ENCODE measurements at places on chromosomes 16 and 17. TPM values are rescaled to one million over a fixed set of nuclear protein-coding genes. Genes with fewer than 3 reads are reported as not detected.
A peak's percentile ranks its signal among the peaks of the same experiment; 100 is the strongest.

CASKIN1 gene
- 2.4 TPM for total RNA-seq

HBM gene
- not detected for total RNA-seq

ADAD2 gene
- total RNA-seq = not detected

HOXB6 gene
- total RNA-seq = not detected

SPOP gene
- 68.6 TPM for total RNA-seq

SMPD3 gene
- total RNA-seq = not detected

EIF4A3 gene
- 85.7 TPM for total RNA-seq

CFAP97D1 gene
- not detected for total RNA-seq

- H3K4me1 ChIP-seq = peaks cover 56% of the 10 kb centered on the region
- H3K27ac ChIP-seq = peak overlapping the region; percentile 27
- H3K27me3 ChIP-seq = no peaks in the 10 kb centered on the region
- H3K4me3 ChIP-seq = peak overlapping the region; percentile 71
- no peaks in the 10 kb centered on the region for H3K36me3 ChIP-seq
Observed at GRCh38 chr16:85172455-85173145, 60.3 kb upstream of the CIBAR2 start.

DNA sequence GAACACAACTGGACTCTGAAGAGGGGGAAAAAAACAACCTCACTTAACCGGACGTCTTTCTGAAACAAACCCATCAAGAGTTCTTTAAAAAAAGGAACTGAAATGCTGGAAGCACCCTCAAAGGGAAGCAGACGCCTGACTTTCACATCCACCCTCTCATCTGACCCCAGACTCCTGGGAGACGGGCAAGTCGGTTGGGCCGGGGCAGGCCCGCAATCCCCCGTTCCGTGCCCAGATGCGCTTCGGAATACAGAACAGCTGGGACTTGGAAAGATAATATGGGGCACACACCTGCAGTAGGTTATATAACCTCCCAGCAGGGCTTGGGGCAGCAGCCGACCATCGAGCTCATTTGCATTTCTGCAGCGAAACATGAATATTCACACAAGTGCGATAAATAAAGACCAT is 3.7 kb downstream of the ARHGAP27 start:
- H3K27me3 ChIP-seq = peaks cover 34% of the 10 kb centered on the region
- H3K27ac ChIP-seq = no peak overlapping the region
- no peak overlapping the region for H3K4me3 ChIP-seq
- DNase-seq = no peak
- H3K36me3 ChIP-seq = no peaks in the 10 kb centered on the region
- H3K4me1 ChIP-seq = peaks cover 34% of the 10 kb centered on the region

- peaks cover 17% of the 10 kb centered on the region for H3K4me1 ChIP-seq
- no peaks in the 10 kb centered on the region for H3K36me3 ChIP-seq
- H3K27ac ChIP-seq = no peak overlapping the region
- no peak overlapping the region for H3K4me3 ChIP-seq
Observed at GRCh38 chr16:74183601-74184360, 112.8 kb upstream of the PSMD7 start.

- no peak for DNase-seq
- H3K36me3 ChIP-seq = peaks cover 2% of the 10 kb centered on the region
- H3K4me3 ChIP-seq = no peak overlapping the region
- no peaks in the 10 kb centered on the region for H3K27me3 ChIP-seq
- peaks cover 16% of the 10 kb centered on the region for H3K4me1 ChIP-seq
- no peak overlapping the region for H3K27ac ChIP-seq
Observed at GRCh38 chr17:29615048-29615385, 7.7 kb downstream of the CORO6 start.

GRCh38 chr17:30556374-30557332 is 79.4 kb downstream of the GOSR1 start:
- peak; percentile 74 for DNase-seq
- H3K4me1 ChIP-seq = no peaks in the 10 kb centered on the region
- H3K36me3 ChIP-seq = no peaks in the 10 kb centered on the region
- no peak overlapping the region for H3K27ac ChIP-seq
- peaks cover under 1% of the 10 kb centered on the region for H3K27me3 ChIP-seq

GRCh38 chr17:82507631-82508175 is 11.8 kb upstream of the FOXK2 start:
- no peaks in the 10 kb centered on the region for H3K4me1 ChIP-seq
- H3K36me3 ChIP-seq = no peaks in the 10 kb centered on the region
- no peak for DNase-seq
- no peak overlapping the region for H3K27ac ChIP-seq
- no peaks in the 10 kb centered on the region for H3K27me3 ChIP-seq

DNA sequence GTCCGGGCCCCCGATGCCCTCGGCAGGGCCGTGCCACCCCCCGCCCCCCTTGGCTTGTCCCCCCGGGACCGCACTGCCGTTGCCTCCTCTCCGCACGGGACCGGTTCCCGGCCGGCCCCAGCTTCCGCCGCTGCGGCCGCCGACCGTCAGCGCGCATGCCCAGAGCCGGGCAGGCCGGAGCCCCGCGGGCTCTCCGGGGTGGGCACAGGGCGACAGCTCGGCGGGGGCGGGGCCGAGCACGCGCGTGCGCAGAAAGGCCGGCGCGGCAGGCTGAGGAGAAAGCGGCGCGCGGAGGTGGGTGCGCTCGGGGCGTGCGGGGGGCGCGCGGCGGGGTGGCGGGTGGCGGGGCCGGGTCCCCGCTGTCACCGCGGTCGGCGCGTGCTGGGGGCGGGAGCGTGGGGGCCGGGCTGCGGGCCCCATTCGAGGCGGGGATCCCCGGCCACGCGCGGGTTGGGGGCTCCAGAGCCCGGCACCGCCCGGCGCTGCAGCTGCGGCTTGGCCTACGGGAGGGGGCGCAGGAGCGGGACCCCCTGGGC is at the start of gene TBC1D24:
Gene TBC1D24, plus strand, starts transcription at position 251 of the 536 bp plus-strand sequence. CDS start 21,022 bp downstream, outside the sequence.
- H3K27ac ChIP-seq = peak within 1 kb of the TSS; percentile 64
- H3K36me3 ChIP-seq = no peaks in the 10 kb centered on the region
- peak within 1 kb of the TSS; percentile 76 for H3K4me3 ChIP-seq
- peaks cover 34% of the 10 kb centered on the region for H3K4me1 ChIP-seq
- DNase-seq = peak; percentile 98

DNA sequence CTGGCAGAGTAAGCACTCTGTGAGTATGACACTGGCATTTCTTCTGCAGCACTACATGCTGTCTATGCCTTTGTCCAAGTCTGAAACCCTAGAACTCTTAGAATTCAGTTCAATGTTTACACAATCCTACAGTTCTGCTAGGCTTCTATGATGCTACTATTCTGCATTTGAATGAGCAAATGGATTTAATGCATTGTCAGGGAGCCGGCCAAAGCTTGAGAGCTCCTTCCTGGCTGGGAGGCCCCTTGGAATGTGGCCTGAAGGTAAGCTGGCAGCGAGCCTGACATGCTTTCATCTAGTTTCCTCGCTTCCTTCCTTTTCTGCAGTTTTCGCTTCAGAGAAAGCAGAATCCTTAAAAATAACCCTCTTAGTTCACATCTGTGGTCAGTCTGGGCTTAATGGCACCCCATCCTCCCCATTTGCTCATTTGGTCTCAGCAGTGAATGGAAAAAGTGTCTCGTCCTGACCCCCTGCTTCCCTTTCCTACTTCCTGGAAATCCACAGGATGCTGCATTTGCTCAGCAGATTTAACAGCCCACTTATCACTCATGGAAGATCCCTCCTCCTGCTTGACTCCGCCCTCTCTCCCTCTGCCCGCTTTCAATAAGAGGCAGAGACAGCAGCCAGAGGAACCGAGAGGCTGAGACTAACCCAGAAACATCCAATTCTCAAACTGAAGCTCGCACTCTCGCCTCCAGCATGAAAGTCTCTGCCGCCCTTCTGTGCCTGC is at the start of gene CCL2:
Gene CCL2, plus strand, starts transcription at position 635 of the 730 bp plus-strand sequence. Its CDS starts 65 bp downstream, at position 700.
- no peaks in the 10 kb centered on the region for H3K27me3 ChIP-seq
- peaks cover 75% of the 10 kb centered on the region for H3K4me1 ChIP-seq
- H3K27ac ChIP-seq = peak within 1 kb of the TSS; percentile 96
- H3K36me3 ChIP-seq = no peaks in the 10 kb centered on the region
- peak within 1 kb of the TSS; percentile 72 for H3K4me3 ChIP-seq
- no peak for DNase-seq

GRCh38 chr17:48800626-48801217 is 16.3 kb downstream of the TTLL6 start:
- no peaks in the 10 kb centered on the region for H3K4me1 ChIP-seq
- no peak overlapping the region for H3K4me3 ChIP-seq
- no peak overlapping the region for H3K27ac ChIP-seq
- H3K36me3 ChIP-seq = no peaks in the 10 kb centered on the region
- DNase-seq = no peak
- H3K27me3 ChIP-seq = peaks cover 55% of the 10 kb centered on the region

DNA sequence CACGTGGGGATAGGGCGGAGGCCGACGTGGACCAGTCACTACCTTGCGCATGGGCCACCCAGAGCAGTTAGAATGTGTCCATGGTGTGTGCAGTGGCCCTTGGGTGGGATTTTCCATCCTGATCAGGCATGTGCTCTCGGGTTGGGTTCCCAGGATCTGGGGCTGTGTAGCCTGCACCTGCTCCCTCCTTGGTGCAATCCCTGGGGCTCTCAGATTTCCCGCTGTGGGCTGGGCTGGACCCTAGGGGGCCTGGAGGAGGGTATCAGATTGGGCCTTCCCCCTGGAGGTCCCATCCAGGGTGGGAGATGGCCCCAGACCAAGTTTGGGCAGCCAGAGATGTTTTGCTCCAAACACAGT is 1.3 kb downstream of the SMTNL2 start:
- no peak for DNase-seq
- peak overlapping the region; percentile 62 for H3K4me3 ChIP-seq
- H3K27me3 ChIP-seq = peaks cover 60% of the 10 kb centered on the region
- no peak overlapping the region for H3K27ac ChIP-seq

DNA sequence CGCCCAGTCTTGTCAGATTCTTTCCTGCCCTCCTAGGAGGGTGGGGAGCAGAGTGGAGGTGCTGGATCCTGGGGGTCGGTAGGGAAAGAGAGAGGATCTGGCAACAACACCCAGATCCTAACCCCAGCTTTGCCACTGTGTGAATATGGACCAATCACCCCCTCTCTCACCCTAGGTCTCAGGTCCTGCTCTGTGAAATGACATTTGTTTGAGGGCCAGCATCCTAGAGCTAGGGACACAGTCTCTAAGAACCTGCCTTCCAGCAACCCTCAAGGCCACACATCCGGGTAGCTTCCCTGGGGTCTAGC is 28.4 kb upstream of the MAP3K14 start:
- no peak for DNase-seq
- peaks cover 34% of the 10 kb centered on the region for H3K4me1 ChIP-seq
- no peaks in the 10 kb centered on the region for H3K27me3 ChIP-seq

GRCh38 chr17:77867308-77867781 is 91.2 kb upstream of the TNRC6C start:
- H3K4me3 ChIP-seq = no peak overlapping the region
- no peak overlapping the region for H3K27ac ChIP-seq
- H3K36me3 ChIP-seq = no peaks in the 10 kb centered on the region
- H3K4me1 ChIP-seq = peaks cover 5% of the 10 kb centered on the region
- no peak for DNase-seq

- H3K27ac ChIP-seq = no peak overlapping the region
- no peak overlapping the region for H3K4me3 ChIP-seq
- peaks cover 48% of the 10 kb centered on the region for H3K4me1 ChIP-seq
- peaks cover 34% of the 10 kb centered on the region for H3K36me3 ChIP-seq
- no peaks in the 10 kb centered on the region for H3K27me3 ChIP-seq
Observed at GRCh38 chr17:19382531-19383444, 4.2 kb downstream of the MFAP4 start.

GRCh38 chr17:81811705-81812570 is 8.0 kb downstream of the GCGR start:
- H3K27ac ChIP-seq = no peak overlapping the region
- no peaks in the 10 kb centered on the region for H3K36me3 ChIP-seq
- no peak overlapping the region for H3K4me3 ChIP-seq
- peaks cover 10% of the 10 kb centered on the region for H3K27me3 ChIP-seq
- no peaks in the 10 kb centered on the region for H3K4me1 ChIP-seq

GRCh38 chr16:24972608-24973220 is 42.5 kb downstream of the ARHGAP17 start:
- peaks cover 29% of the 10 kb centered on the region for H3K4me1 ChIP-seq
- no peak overlapping the region for H3K4me3 ChIP-seq
- no peaks in the 10 kb centered on the region for H3K27me3 ChIP-seq

- no peaks in the 10 kb centered on the region for H3K36me3 ChIP-seq
- H3K27ac ChIP-seq = peak overlapping the region; percentile 96
Observed at GRCh38 chr17:78341559-78342448, 18.1 kb downstream of the SOCS3 start.

DNA sequence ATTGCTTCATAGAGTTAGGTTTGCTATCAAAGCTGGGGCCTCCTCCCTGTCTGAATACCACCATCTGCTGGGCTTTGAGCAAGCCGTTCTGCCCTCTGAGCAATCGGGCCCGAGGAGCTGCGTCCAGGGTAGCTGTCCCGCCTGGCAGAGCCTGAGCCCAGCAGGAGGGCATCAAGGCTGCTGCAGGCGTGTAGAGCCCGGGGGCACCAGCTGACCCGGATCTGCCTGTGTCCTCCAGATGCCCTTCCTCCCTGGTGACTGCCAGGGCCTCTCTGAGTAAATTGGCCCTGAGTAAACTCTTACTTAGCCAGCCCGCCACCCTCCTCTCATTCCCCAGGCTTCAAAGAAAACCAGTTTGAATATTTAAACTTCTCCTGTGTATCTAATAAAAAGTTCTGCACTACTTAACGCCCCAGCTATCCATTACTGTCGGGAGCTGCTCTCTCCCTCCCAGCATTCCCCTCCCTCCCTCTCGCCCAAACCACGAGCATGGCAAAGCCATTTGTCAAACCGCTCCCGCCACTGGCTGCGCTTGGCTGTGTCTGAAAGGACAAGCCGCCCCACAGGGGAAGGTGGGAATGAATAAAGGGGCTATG is 16.4 kb downstream of the CDK5RAP3 start:
- DNase-seq = peak; percentile 88
- H3K27ac ChIP-seq = peak overlapping the region; percentile 24
- H3K36me3 ChIP-seq = peaks cover 8% of the 10 kb centered on the region
- peaks cover 12% of the 10 kb centered on the region for H3K4me1 ChIP-seq
- no peak overlapping the region for H3K4me3 ChIP-seq

DNA sequence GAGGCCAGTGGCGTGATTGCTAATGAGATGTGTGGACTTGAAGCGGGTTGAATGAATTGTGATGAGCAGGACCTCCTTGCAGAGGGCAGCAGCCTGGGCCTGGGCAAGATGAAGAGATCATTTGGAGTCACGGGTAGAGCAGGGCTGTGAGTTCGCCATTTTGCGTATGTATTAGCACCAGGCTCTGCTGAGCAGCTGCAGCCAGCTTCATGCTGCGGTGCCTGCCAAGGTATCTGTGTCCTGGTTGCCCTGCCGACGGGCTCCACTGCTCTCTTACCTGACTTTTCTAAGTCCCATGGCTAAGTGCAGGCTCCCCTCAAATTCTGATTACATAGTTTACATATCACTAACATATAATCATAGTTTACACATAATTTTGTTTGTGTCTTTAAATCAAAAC is 295.7 kb downstream of the SNX29 start:
- DNase-seq = no peak
- no peak overlapping the region for H3K4me3 ChIP-seq
- no peaks in the 10 kb centered on the region for H3K27me3 ChIP-seq

Measured in osteocyte (in vitro differentiated cells).